NAMALWA (cell line): ENCODE measurements at places on chromosomes 1 and 21.

GRCh38 chr1:161803181-161803580, 37.1 kb downstream of the ATF6 start:
- no peak for DNase-seq

GRCh38 chr1:207311888-207312603, 9.4 kb upstream of the CD55 start:
- DNase-seq, result no peak

DNA sequence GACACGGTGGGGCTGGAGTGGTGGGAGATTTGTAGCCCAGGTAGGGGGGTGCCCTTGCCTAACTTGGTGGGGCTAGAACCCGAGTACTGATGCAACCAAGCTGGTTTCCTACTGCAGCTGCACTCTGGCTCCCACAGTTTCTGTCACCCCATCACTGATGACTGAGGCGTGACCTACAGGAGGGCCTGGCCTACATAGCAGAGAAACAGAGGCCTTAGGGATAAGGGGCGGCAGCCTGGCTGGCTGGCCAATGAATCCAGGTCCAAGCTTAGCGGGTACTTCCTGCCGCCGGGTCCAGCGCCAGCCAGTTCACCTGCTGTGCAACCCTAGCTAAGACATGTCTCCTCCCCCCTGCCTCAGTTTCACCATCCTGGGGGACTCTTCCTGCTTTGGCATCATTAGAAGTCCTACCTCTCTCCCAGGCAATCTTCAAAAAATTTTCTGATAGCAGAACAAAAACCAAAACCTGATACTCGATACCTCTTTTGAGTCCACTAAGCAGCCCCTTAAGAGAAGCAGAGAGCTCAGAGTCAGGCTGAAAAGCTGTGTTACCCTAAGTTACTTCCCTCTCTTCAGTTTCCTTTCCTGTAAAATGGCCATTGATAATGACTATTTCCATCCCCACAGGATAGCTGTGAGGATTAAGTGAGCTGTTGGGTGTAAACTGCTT, 27.3 kb upstream of the RNF19B start:
- no peak for DNase-seq

DNA sequence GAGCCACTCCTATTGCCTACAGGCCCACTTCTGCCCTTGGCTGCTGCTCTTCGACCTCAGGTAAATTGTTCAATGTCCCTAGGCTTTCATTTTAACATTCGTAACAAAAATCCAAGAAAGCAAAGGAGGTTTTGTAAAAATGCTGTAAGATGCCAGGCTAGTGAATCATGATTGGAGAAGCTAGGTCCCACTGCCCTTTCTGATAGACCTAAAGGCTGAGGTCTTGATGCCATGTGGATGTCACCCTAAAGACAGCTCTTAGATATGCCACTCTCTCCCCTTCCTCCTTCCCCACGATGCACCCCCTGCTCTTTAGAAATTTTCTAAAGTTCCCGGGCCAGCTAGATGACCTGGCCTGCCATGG, 9.9 kb upstream of the TMEM39B start:
- no peak for DNase-seq

DNA sequence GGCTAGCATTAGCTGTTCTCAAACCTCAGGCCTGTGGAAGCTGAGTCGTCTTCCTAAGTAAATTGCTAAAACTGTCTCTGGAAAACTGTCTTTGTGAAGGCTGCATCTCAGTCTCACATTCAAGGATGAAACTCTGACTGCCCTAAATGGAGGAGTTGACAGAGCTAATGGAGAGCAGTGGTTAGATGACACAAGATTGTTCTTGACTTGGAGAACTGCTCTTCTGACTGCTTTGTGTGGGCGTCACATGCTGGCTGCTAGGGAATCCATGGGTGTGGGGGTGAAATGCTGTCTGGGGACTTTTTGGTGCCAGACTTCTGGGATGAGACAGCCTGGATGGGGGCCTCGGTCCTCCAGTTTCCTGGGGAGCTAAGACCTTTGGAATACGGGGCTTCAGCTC, 24.5 kb upstream of the TSPAN2 start:
- DNase-seq, result no peak

- no peak for DNase-seq
Measured at GRCh38 chr1:239243006-239243405, 143.4 kb upstream of the CHRM3 start.

DNA sequence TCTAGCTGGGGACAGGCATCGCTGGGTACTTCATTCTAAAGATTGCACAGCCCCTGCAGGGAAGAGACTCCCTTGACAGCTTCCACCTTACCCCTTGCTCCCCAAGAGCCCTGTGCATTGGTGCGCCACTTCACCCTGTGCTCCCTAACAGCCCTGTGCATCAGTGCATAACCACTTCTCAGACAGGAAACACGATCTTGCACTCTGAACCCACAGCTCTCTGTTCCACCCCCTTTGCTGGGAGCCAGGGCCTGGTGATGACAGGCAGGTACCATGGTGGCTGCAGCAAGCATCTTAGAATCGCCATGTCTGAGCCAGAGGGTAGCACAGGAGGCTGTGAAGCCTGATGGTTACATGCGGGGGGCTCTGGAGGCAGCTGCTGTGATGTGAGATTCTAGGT, 5.0 kb downstream of the ALPL start:
- DNase-seq, result peak; percentile 38

DNA sequence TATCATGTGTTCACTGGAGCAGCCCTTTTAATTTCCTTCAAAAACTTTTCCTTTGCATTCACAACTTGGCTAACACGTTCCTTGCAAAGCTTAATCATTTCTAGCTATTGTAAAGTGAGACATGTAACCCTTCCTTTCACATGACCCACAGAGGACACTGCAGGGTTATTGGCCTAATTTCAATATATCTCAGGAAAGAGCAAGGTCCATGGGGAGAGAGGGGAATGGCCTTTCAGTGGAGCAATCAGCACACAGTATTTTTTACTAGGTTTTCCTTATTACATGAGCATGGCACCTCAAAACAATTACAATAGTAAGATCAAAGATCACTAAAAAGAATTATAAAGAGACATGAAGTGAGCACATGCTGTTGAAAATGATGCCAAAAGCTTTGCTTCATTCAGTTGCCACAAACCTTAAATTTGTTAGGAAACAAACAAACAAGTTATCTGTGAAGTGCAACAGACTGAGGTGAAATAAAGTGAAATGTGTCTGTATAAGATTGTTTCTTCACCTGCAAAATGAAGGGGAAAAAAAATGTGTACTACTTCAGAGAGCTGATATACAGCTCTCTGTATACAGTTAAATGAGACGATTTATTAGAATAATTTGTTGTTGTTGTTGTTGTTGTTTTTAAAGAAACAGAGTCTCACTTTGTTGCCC, 61.5 kb downstream of the EIF4G3 start:
- DNase-seq, result no peak

GRCh38 chr1:208943291-208943690, 640.2 kb upstream of the CAMK1G start:
- no peak for DNase-seq

DNA sequence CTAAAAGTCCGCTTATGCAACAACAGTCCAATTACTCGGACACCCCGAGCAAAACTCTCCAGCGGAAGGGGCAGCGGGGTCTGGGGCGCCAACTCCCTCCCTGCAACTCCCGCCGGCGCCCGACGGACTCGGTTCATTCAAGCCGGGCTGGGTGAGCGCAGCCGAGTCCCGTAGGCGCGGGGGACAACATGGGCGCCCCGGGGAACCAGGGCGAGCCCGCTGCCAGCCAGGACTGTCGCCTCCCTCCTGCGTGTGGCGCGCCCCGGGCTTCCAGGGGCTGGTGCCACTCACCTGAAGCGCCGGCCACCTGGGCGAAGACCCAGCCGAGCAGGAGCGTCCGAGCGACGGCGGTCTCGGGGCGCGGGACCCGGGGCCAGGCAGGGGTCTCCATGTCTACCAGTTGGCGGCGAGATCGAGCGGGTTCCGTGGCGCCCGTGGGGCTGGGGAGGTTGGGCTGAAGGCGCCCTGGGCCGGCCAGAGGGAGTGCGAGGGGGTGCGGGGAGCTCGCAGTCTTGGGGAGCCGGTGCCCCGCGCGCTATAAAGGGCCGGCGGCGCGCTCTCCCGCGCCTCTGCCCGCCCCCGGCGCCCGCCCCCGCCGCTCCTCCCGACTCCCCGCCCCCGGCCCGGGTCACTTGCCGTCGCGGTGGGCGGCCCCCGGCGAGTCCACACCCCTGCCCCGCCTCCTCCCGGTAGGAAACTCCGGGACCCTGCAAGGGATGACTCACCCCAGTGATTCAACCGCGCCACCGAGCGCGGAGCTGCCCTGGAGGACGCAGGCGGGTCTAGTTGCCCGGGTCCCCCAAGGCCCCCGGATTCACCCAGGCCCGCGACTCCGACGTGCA, at the start of gene F3:
F3 (minus strand) TSS at position 514 of the 842 bp plus-strand sequence; CDS start at position 391, 123 bp downstream.
- DNase-seq, result no peak

DNA sequence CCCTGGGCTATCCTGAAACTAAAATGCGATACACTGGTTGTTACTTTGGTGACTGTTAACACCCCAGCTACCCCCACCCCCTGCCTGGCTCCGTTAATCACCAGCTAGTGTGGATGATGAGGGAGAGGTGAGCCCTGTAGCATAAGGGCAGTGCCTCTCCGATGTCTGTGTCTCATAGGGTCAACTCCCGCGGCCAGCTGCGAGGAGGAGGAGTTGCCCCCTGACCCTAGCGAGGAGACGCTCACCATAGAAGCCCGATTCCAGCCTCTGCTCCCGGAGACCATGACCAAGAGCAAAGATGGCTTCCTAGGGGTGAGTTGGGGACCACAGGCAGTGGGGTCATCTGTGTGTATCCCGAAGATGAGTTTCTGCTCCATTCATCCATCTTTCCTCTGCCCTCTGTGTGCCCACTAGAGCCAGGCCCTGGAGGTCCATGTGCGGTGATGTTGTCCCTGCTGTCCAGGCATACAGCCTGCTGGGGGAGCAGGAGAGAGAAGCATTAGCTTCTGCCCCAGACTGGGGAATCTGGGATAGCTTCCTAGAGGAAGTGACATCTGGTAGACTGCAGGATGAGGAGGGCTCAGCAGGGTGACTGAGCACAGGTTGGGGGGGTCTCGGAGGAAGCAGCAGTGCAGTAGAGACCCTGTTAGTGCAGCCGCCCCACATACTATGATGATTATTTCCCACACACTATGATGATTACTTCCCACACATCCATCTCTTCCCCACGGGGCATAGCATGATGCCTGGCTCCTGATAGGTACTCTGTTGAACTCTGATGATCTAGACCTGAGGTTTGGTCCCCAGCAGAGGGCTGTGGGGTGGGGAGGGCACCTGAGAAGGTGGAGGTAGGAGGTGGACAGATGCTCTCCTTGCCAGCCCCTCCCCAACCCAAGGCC, 5.2 kb downstream of the SELENON start:
- DNase-seq, result no peak

DNA sequence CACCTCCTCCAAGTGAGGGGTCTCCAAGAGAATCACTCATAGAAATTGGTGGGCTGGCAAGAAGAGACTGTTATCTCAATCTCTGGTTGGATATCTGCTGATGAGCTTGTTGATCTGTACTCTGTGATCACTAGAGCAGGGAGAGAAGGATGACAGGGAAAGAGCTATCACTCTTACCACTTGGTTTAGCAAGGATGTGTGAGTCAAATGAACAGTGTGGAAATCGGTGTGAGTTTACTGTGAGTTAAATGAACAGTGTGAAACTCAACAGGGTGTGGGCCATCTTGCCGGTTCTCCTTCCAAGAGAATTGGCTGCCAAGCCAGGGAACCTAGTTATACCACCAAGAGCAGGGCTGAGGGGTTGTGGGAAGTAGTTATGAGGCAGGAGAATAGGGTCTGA, 33.3 kb upstream of the CD1D start:
- DNase-seq, result no peak

GRCh38 chr1:36300526-36300925, 5.6 kb upstream of the SH3D21 start:
- DNase-seq, result no peak

DNA sequence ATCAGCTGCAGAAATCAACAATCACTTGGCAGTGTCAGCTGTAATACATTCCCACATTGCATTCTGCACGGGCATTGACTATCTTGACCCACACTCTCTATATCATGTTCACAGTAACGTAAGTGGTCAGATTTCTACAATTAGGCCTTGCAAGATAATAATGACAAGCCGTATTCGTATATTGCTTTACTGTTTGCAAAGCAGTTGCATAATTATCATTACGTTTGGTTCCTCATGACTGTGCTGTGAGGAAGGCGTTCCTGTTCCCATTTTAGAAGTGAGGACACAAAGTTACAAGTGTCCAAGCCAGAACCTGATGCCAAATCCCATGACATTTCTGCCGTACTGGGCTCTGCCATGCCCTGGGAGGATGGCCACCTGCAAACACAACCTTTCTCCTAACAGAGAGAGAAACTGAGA, 53.5 kb upstream of the TARBP1 start:
- no peak for DNase-seq

DNA sequence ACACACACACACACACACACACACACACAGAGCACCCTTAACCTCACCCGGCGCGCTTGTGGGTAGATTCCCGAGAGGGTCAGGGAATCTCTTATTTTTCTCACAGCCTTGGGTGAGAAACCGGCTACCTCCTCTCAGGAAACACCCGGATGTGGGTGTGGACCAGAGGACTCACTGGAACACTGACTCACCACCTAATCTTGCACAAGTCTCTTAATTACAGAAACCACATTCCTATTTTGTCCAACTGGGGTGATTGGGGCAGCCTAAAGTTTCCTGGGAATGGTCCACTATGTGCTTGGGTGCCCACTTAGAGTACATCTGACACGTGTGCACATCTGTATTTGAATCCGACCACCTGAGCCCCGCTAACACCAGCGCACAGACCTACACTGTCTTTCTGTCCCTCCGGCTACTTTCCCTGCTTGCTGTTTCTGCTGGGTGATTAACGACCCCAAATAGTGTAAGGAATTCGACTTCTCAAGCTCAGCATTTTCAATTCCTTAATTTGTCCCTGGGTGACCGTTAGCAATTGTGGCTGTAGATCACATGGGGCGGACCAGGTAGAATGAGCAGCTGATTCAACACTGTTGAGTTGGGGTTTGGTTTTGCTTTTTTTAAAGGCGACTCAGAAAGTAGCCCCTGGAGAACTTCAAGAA, 14.0 kb upstream of the TBX15 start:
- DNase-seq, result no peak

DNA sequence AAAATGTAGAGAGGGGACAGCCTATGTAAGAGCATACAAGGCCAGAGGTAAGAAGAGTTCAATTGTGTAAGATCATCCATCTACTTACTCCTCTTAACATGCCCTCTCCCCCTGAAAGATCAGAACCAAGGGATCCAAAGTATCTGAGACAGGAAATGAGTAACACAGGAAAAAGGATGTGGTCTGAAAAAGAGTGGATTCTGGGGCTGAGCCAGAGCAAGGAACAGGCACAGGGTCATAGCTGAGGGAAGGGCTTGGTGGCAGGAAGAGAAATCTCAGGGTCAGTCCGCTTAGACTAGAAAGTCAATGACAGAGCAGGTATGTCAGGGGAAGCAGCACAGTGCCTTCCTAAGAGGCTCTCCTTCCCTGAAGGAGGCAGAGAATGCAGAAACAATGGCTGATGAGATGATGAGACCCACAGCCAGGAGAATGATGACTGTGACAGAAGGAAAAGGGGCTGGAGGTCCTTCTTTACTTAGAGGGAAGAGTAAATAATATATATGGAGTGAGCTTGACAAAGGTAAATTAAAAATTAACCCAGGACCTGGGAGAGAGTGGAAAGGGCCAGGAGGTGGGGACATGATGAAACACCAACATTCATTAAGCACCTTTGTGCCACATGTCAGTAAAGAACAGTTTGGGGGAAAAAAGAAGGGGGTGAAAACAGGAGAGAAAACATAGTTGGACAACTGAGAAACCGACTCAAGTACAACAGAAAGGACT, 26.2 kb upstream of the A3GALT2 start:
- no peak for DNase-seq
